ENCODE measurements at places on chromosomes 1 and 21.
A peak's percentile ranks its signal among the peaks of the same experiment; 100 is the strongest.

DNA sequence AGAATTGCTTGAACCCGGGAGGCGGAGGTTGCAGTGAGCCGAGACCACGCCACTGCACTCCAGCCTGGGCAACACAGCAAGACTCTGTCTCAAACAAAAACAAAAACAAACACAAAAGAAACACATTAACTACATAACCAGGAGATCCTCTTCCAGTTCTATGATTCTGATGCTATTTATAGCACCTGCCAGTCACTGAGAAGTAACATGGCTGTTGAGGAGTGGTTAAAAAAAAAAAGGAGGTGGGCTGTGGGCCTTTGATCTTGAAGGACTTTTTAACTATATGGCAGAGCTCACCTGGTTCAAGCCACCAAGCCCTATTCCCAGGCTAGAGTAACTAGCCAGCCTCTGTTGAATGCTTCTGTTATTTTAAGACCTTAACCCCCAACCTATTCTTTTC, 148.8 kb downstream of the ZBTB18 start:
- no peak for DNase-seq

- DNase-seq: no peak
These were observed 65.4 kb downstream of the SYDE2 start for GRCh38 chr1:85135392-85135798.

DNA sequence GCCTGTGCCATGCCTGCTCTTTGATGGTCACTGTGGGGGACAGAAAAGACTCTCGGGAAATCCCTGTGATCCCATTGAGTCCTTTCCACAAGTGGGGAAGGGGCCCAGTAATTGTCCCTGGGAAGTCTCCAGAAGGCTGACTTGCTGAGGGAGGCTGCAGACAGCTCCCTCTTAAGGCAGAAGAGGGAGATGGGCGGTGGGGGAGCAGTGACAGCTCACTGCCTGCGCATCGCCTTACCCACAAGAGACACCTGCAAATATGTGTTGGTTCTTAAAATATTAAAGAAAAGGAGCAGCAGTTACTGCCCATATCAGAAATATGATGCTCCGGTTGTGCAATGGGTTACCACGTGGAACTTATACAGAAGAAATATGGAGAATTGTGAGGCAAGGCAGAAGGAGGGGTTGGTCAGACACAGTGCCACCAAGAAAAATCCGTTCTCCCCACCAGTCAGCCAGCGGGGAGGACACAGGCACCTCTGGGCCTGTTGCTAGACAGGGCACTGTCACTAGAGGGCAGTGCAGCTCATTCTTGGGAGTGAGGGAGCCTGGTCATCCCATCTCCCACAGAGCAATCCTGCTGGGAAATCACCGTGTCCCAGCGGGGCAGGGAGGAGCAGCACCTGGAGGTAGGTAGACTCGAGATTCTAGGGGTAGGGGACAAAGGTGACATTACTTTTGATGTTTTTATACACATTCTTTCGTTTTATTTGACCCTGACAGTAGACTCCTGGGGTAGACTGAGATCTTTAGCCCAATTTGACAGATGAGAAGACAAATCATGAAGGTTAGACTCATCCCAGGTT, 6.9 kb upstream of the CAMK1G start:
- DNase-seq: peak; percentile 67

GRCh38 chr1:67264899-67265298, 42.8 kb upstream of the IL12RB2 start:
- no peak for DNase-seq

GRCh38 chr1:158285756-158286241, 3.9 kb upstream of the CD1C start:
- DNase-seq: no peak

DNA sequence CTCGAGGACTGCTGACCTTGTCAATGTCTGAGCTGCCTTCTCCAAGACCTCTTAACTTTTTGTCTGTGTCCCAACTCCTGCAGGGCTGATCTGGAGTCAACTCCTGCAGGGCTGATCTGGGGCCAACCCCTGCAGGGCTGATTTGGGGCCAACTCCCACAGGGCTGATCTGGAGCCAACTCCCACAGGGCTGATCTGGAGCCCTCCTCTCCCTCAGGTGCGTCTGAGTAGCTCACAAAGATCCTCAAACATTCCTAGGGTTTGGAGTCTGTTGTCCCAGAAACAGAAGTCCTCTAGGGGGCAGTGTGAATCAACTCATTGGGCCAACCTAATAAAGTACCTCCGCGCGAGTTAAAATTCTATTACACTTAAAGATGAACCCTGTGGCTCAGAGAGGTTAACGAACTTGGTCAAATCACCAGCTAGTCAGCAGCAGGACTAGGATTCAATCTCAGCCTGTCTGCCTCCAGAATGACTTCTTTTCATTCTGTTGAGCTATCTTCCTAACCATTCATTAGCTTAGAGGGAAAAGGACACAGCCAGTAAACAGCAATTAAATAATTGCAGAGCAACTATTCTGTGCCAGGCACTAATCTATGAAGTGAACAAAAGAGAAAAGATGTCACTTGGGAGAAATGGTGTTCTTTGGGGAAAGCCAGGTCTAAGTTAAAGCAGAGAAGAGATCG, 17.2 kb upstream of the RLF start:
- DNase-seq: peak; percentile 49

DNA sequence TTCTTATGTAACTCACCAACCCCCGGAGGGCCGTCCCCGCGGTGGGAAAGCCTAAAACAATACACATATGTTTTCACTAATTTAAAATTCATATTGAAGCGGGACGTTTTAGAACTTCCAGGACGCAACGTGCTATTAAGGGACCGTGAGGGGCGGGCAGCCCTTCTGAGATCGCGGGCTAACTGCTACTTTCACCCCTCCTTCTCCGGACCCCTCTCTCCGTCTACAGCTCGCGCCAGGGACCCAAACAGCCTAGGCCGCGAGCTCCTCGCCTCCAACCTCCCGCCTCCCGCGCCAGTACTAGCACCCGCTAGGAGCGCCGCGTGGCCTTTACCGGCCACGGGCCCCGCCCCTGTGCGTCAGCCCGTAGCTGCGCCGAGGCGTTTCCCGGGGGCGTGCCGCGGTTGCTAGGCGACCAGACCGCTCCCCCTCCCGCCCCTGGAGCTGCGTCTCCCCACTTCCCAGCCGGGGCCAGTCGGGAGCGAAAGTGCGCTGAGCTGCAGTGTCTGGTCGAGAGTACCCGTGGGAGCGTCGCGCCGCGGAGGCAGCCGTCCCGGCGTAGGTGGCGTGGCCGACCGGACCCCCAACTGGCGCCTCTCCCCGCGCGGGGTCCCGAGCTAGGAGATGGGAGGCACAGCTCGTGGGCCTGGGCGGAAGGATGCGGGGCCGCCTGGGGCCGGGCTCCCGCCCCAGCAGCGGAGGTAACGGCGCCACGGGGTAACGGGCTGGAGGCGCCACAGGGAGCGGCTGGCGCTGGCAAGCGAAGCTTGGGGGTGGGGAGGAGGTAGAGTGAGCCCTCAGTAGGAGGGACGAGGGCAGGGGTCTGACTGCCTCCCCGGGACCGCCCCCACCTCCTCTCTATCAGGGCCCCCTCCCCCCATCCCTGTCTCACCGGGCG, at the start of gene DYRK3:
TSS of gene DYRK3 (plus strand) at position 457 of the 898 bp plus-strand sequence. CDS start at position 625, 168 bp downstream.
- peak; percentile 91 for DNase-seq

GRCh38 chr21:41465176-41465781, 39.2 kb downstream of the MX1 start:
- no peak for DNase-seq

GRCh38 chr1:109722908-109723691, 11.0 kb downstream of the GSTM5 start:
- no peak for DNase-seq

DNA sequence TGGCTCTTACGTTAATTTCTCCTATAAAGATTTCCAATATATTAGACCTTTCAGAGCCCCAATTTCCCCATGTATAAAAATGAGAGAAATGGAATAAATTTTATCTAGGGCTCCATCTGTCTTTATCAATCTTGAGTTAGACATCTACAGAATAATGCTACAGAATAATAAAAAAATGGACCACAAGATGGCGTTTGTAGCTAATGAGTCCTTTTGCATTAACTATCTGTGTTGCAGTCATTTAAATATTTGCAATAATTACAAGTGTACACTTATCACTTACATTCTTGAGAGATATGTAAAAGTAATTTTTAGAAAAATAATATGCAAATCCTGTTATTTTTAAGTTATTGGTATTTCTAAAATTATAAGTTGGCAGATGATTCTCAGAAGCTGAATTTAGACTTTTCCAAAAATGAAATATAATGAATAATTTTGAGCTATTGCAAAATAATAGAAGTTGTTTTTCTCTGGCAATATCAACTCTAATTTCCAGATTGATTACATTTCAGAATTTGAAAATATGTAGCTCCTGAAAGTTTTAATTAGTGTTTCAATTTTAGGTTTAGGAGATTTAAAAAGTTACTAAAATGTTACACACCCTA, 87.7 kb downstream of the SNX7 start:
- no peak for DNase-seq

GRCh38 chr1:107359472-107360241, 218.8 kb downstream of the NTNG1 start:
- DNase-seq: no peak

DNA sequence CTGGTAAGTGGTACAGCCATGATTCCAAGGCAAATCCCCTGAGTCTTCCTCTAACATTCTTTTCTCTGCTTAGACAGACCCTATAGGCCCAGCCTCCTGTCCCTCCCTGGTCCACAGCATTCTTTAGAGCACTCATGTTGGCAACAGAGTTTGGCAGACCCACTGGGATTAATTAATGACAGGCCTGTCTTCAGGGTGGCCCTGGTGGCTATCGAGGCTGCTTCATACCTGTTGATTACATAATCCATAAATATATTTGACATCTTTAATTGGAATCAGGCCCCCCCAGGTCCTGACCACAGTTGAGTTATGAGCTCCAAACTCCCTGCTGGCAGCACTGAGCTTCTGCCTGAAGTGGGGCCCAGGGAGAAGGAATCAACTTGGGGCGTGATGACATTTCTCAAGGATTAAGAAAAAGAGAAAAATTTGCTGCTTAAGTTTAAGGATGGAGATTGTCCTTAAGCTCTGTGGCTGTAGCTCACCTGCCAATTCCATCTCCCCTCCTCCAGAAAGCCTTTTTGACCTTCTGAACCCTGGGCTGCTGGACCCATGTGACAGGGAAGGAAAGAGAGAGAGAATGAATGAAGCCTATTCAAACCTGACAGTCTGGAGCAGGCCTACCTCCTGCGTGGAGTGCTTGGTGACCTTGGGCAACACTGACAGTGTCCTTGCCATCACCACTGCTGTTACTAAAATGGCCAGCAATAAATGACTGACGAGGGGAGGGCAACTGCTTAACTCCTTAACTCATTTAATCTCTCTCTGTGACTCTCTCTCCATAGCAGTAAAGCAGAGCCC, 156.6 kb downstream of the TRABD2B start:
- DNase-seq: no peak

DNA sequence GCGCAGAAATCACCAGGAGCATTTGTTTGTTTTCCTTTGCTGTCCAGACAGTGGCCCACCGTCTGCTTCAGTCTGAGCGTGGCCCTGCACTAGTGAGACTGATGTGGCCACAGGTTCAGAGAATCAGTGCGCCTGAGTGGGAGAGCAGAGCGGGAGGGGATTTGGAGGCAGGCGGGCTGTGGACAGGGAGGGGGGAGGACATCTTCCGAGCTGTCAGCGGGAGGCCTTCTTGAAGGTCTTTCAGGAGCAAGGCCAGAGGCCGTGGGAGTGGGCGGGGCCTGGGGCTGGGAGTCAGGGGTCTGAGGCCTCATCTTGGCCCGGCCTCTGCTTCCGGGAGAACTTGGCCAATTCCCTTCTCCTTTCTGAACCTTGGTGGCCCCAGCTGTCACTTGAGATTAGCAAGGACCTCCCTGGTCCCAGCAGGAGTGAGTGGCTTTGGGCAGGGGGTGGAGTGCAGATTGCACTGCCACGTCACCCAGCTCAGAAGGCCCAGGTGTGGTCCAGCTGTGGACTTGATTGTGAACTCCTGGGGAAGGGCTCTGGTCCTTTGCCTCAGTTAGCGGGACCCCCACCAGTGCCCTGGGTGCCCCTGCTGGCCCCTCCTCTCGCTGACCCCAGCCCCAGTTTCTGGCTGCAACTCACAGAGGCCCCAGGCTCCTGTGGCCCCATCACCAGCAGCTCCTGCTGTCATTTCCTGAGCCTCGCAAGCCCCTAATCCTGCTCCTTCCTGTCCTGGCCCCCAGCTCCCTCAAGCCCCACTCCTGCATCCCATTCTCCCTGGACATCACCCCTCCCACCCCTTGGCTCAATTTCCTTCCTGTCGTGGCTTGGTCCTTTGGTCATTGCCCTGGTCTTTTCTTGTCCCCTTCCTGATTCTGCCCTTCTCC, 8.4 kb downstream of the TNFRSF1B start:
- DNase-seq: no peak

GRCh38 chr1:224735159-224735558, 119.0 kb downstream of the CNIH3 start:
- no peak for DNase-seq

GRCh38 chr1:236147068-236147467, 4.7 kb downstream of the GPR137B start:
- no peak for DNase-seq

- no peak for DNase-seq
These were observed 45.7 kb upstream of the DEPDC1 start for GRCh38 chr1:68542586-68542985.

- peak; percentile 46 for DNase-seq
These were observed 3.8 kb downstream of the RNF186 start for GRCh38 chr1:19811206-19811851.

- DNase-seq: no peak
These were observed 241.2 kb upstream of the VAMP3 start for GRCh38 chr1:7529917-7530316.

- DNase-seq: peak; percentile 76
These were observed 34.1 kb upstream of the BTG2 start for GRCh38 chr1:203271018-203271743.

- no peak for DNase-seq
These were observed 231.8 kb upstream of the GREM2 start for GRCh38 chr1:240843798-240844197.

DNA sequence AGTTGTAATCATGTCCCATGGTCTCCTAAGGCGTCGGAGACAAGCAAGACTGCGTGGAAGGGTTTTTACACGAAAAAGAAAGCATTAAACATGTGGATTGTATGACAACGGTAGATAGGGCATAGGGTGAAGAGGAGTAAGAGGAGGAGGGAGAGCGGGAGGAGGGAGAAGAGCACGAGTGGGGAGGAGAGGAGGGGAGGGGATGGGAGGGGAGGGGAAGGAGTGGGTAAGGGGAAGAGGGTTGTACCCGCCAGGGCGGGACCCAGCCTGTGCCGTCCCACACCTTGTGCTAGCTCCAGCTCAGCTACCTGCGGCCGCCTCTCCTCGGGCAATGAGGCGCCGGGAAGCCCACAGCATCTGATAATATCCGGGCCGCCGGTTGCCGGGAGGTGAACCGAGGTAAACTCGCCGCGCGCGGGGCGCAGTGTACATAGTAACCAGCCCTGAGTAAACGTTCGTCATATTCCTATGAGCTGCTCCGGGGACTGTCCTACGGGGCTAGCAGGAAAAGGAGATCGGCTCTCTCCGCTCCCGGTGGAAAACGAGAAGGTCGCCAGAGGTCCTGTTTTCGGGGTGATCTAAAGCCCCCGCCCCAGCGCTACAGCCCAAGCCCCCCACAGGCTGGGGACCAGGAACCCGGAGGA, 449 bp upstream of the RCAN3 start:
- DNase-seq: peak; percentile 74

DNA sequence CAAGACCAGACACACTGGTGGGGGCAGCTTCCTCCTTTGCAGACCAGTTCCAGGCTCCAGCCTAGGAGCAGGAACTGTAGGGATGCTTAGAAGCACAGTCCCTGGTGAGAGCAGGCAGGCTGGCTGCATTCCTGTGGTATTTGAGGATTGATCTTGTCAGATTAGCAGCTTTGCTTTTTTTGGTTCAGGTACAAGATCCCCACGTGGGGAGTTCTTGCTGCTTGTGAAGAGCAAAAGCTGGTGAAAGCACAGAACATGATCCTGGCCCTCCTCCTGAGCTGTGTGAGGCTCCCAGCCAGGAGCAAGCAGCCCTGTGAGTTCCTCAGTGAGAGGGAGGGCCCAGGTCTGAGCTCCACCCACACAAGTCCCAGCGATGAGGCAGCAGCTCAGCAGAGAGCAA, 75.3 kb upstream of the ARTN start:
- DNase-seq: no peak
